ENCODE measurements at places on chromosomes 13 and 19.

DNA sequence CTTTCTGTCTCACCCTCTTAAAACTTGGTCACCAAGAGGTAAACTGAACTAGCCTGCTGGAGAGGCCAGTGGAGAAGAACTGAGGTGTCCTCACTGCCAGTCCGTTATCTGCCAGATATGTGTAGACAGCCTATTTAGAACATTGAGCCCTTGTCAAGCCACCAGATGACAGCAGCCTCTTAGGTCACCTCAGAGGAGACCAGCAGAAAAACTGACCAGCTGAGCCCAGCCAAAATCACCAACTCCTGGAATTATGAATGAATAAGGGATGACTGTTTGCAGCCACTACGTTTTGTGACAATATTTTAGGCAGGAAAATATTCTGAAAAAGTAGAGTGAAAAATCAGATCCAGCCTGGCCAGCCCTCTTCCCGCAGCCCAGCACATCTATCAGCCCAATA is 513.9 kb downstream of the DCT start:
- no peak for DNase-seq

DNA sequence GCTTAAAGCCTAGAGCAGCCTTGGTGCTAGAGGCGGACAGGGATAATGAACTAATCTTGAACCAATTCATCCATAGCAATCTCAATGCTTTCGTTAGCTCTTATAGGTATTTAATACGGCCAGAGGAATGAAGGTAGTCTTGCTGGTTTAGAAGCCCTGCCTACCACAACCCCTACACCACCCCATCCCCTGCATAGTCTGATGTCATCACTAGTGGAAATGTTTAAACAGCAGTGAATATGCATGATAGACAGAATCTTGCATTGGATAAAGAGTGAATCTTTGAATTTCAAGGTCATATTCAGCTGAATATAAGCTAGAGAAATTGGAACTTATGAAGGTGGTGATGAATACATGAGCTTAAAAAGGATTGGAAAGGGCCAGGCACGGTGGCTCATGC is 321.9 kb downstream of the ITGBL1 start:
- no peak for DNase-seq

DNA sequence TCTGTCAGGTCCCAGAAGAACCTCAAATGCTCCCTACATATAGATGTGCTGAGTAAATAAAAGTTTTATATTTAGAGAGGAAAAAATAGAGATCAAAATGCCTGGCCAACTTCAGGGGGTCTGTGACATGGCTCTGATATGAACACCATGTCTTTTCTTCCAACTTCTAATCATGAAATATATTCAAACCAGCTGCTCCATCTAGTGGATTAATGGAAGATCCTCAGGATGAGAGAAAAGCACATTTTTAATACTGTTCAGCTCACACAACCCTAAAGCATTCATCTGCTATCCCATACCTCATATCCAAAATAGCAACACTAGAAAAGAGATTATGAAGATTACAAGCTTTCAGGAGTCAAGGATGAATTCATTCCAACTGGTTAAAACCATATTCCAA is 56.0 kb upstream of the DOCK9 start:
- no peak for DNase-seq

DNA sequence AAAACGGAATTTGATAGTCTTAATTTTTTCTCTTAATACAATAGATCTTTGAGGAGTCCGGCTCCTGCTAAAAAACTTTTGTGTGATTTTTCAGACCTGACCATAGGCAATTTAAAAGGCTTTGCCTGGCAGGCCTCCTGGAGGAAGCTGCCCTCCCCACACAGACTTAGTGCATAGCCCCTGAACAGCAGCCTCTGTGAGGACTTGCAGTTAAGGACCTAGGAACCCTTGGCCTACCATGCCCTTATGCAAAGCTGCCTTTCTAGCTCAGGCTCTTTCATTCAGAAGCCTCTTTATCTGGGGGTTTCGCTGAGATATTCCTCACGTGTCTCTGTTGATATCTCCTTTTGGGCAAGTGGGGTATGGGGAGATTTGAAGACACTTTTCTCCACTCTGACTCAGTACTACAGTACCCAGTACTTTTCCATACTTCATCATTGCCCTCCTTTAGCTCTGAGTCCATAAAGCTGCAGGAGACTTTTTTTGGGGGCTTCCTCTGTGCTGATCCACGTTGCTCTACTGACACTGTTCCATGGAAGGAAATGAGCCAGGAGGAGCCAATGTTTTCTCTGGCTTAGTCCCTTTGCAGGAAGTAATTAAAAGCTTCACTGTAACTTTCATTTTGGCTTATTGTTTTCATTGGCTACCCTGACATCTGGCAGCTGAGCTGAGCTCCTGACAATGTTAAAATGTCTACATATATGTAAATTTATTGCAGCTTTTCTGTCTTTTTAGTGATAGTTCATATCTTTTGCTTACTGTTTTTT is 283.1 kb downstream of the TDRD3 start:
- DNase-seq, result no peak

GRCh38 chr13:104426435-104426834 is 1360.2 kb upstream of the SLC10A2 start:
- DNase-seq, result no peak

- DNase-seq, result peak; percentile 25
Measured at GRCh38 chr19:50793558-50794065, 3.4 kb downstream of the ACP4 start.

DNA sequence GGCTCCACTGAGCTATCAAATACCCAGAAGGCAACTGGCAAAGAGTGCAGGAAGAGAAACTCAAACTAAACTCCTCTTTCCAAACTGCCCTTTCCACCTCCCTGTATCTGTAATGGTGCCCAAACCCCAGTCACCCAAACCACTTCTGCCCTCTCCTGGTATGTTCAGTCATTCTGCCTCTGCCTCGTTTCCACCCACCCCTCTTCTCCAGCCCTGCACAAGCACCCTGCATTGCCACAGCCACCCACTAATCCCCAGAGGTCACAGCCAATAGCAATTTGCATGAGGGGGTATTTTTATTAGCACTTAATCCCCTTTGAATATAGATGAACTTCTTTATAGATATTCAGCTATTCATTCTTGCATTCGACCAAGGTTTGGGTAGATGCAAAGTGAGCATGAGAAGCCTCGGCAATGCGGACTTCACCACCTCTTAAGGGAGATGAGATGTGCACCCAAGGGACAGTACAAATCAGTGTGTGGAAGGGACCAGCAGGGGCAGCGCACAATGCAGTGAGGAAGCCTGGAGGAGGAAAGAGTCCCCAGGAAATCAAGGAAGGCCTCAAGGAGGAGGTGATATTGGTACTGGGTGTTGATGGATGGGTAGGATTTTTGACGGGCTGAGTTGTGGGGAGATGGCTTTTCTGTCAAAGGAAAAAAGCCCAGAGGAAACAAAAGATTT is 12.4 kb downstream of the TMEM272 start:
- DNase-seq, result peak; percentile 26

DNA sequence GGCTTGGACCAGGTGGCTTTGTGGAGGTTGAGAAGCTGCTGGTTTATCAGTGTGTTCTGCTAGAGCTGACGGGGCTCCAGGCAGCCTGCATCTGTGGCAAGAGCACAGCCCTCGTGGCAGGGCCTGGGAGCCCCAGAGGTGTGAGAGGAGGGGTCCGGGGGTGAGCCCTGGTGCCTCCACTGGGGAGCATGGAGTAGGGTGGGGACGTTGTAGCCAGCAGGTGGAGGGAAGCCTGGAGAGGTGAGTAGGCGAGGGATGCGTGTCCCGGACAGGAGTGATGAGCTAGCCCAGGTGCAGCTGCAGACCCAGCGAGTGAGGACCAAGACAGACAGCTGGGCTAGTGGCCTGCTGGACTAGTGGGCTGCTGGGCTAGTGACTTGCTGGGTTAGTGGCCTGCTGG is 51.0 kb downstream of the SLC7A9 start:
- DNase-seq, result no peak

GRCh38 chr19:32318884-32319520 is 26.4 kb upstream of the ZNF507 start:
- no peak for DNase-seq

GRCh38 chr19:36032251-36033104 is at the start of gene CLIP3:
Gene CLIP3, minus strand, starts transcription at chr19:36032873. Its CDS starts 516 bp downstream, at chr19:36032357.
- no peak for DNase-seq

- DNase-seq, result no peak
Measured at GRCh38 chr13:112160558-112160957, 93.6 kb downstream of the SOX1 start.

DNA sequence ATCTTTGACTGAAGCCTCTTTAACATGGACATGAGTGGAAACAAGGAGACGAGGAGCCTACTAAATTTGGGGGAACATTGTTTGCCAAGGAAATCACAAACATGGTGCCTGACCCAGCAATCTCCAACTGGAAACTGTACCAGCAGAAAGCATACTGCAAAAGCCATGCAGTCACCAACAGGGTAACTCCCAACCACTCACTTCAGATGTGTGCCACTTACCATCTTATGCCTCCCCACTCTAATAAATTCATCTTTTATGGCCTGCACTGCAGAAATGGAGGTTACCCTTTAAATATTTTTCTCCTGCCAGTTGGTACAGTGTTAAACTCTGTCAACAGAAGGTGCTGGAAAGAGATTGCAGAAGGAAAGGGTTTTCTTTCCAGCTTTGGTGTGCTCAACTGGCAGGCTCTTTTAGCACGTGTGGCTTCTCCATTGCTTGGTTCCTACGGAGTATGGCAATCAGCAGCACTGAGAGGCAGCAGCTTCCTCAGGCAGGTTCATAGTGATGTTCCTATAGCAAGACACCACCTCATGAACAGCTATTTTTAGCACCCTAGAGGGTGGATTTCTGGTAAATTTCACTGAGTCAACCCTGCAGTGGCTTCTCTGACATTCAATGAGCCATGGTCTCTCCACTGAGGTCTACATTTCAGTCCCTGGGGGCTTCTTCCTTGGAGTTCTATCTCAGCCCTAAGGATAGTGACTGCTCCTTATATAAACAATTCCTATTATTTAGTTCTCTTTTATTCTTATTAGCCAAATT is 21.4 kb downstream of the MIR17HG start:
- DNase-seq, result no peak

DNA sequence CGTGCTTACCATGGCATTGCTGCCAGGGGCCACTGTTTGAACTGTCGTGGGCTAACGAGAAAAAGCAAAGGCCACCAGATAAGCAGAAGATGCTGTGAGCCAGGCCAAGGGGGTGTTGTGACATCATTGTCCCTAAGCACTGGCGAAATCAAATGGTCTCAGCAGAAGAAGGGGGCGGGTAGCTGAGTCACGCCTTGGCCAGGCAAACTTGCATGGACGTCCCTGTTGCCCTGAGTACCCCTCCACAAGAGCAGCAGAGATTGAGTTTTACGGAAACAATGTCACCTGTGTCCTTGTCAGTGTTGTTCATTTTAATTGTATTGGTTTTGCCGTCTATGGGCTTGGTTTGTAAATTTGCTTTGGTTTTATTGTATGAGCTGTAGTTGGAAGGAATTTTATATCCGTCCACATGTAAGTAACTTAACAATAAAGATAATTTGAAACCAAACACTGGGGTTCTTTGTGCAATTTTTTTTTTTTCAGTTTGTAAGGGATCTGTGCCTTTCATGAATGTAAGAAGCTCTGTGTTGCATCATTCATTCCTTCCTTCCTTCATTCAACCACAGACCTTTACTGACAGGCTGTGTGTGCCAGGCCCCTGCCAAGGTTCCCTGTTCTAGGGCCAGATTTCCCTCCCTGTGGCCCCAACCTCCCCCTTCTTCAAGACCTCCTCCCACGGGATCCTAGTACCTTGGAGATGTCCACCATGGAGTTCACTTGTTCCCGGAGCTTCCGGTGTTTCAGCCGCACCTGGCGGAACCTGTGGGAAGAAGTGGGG is 12.3 kb downstream of the KCNN4 start:
- no peak for DNase-seq

DNA sequence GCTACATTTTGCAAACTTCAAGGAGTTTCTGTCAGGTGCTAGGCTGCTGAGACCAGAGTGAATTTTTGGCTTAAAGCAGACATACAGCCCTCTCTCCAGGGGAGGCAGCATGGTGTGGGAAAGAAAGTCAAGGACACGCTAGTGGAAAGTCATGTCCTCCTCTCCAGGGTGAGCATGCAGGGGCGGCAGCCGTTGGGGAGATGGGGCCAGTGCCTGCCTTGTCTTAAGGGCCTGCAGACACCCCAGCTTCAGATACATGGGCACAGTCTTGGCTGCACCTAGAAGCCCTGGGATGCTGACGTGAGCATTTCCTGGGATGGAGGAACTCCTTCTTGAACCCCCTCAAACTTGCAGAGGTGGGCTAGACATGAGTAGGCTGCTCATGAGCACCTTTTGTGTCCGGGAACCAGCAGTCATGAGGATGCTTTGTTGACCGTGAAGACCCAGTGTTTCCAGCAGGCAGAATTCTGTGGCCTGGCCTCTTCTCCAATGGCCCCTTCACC is 43.3 kb upstream of the PEPD start:
- DNase-seq, result no peak

- no peak for DNase-seq
Measured at GRCh38 chr19:56105090-56105701, 15.9 kb downstream of the ZNF787 start.

DNA sequence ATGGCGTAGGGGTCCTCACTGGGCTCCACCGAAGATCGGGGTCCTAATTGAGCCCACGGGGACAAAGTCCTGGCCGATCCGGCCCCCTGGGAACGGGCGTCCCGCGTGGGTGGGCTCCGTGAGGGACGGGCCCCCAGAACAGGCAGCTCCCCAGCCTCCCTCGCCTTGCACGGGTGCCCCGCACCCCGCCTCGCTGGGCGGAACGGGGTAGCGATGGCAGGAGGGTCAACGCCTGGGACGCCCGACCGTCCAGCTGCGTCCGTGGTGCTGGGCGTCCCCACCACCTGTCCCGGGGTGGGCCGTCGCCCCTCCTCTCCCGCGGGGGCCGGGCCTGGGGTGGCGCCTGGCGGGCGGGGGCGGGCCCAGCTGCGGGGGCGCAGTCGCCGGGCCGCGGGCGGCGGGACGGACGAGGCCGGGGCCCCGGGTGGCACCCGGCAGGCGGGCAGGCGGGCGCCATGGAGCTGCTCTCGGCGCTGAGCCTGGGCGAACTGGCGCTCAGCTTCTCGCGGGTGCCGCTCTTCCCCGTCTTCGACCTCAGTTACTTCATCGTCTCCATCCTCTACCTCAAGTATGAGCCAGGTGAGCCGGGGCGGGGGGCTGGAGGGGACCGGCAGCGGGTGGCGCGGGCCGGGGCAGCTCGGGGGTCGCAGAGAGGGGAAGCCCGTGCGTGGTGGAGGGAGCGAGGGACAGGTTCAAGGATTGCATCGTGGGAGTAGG is at the start of gene TMEM38A:
Gene TMEM38A, plus strand, starts transcription at position 377 of the 717 bp plus-strand sequence. Its CDS starts 79 bp downstream, at position 456.
- DNase-seq, result no peak

DNA sequence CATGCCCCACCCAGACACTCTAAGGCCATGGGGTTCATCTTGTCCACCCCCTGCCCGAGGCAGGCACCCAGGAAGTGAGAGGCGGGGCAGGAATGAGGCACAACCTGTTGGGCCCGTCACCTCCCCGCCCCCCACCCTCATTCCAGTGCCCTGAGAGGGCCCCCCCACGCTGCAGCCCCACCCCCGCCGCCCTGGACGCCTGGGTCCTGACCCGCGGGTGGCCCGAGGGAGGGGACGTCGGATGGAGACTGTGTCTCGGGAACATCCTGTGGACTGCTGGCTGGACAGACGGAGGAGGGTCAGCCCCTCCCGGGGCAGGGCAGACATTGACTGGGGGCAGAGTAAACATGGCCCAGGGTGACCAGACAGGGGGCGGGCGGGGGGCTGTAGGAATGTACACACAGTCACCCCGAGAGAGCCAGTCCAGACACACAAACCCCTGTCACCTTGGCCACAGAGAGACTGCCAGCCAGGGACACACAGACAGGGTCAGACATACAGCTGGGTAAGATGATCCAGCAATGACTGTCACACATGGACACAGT is 7.4 kb upstream of the JUNB start:
- DNase-seq, result no peak

GRCh38 chr13:98199480-98199879 is 22.4 kb upstream of the RNF113B start:
- DNase-seq, result no peak

GRCh38 chr19:13054626-13055212 is 47.9 kb downstream of the LYL1 start:
- DNase-seq, result no peak

GRCh38 chr19:3359015-3359918 is 7.1 kb upstream of the NFIC start:
- peak; percentile 75 for DNase-seq
